AG08395 (cell line): ENCODE measurements at places on chromosomes 11 and 22.

DNA sequence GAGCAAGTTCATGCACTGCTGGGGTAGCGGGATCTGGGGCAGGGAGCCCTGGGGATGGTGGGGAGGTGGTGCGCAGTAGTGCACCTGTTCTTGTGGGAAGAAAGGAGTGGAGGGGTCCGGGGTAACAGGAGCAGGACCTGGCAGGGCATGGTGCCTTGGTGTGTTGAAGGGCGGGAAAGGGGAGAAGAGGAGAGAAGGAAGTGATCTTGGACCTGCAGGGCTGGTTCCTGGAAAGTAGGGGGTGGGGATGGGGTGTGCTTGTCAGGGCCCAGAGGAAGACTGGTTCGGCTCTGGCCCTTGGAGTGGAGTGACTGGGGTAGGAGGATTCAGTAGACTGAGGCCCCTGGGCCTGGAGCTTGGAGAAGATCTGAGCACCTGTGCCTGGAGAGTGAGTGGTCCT is 10.9 kb upstream of the CAPN5 start:
- DNase-seq, result no peak

DNA sequence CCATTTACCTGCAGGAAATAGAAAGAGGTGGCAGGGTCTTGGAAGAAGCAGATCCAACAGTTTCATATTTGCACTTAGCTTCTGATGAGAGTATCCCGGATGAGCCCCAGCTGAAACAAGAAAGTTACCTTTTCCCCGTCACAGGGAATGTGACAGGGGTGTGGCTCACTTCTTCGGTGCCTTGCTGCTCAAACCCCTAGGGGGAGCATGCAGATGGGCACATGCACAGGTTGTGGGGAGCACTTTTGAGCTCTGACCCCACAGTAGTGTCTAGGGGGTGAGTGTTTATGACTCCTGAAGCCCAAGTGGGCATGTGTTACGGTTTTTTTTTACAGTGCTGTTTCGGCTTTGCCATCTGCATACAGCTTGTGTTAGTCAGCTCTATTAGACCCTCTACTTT is 1221.0 kb downstream of the JRKL start:
- DNase-seq, result no peak

DNA sequence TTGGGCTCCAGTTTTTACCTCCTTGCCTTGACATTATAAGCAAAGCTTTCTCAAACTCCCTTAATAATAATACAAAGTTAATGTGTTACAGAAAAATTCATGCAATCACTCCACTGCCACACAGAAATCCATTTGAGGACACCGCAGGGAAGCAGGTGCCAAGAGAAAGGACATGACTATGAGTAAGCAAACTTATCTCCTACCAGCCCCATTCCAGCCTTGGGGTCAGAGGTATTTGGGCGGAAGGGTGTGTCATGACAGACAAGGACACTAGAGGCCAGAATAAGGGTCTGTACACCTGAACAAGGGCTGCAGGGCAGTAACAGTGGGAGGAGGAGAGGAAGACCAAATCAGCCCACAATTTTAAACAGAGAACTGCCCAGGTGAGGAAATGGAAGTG is 5.9 kb downstream of the GNG3 start:
- no peak for DNase-seq

DNA sequence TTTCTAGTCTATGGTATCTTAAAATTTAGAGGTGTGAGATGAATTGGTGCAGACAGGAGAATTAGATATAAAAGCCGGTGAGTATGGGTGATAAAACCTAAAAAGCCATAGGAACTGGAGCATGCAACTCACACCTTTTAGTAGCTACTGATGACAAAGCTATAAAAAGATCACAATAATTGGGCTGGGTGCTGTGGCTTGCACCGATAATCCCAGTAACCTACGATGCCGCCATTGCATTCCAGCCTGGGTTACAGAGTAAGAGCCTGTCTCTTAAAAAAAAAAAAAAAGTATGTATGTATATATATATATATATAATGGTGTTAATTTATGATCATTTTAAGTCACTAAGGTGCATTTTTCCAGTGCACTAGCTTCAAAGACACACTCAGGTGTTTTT is 17.2 kb downstream of the WEE1 start:
- DNase-seq, result no peak

DNA sequence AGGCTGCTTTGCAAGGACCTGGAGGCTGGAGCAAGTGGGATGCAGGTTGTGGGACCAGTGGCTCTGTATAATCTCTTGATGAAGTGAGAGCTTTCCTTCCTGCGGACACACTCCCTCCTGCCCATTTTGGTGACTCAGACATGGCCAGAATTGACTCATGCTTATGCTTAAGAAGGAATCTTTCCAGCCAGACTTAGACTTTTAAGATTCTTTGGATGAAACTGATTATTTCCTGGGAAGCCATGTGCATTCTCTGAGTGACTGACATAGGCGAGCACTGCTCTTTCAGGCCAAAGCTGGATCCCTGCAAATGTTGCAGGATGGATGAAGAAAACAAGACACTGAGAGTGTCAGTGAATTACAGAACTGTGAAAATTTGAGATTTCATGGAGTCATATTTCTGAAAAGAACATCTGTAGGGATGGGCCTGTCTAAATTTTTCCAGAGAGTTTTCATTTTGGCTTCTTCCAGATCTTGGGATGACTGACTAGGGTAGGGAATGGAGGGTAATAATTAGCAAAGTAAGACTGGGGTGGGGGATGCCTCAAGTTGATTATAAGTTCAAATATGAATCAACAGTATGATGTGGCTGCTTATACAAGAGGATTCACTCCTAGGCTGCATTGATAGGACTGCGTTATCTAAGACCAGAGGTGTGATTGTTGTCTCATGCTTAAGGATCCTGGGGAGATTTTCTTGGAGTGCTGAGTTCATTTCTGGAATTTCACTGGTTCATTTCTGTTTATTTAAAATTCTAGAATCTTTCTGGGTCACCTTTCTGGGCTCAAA is 195.8 kb downstream of the HIPK3 start:
- DNase-seq, result peak; percentile 86

DNA sequence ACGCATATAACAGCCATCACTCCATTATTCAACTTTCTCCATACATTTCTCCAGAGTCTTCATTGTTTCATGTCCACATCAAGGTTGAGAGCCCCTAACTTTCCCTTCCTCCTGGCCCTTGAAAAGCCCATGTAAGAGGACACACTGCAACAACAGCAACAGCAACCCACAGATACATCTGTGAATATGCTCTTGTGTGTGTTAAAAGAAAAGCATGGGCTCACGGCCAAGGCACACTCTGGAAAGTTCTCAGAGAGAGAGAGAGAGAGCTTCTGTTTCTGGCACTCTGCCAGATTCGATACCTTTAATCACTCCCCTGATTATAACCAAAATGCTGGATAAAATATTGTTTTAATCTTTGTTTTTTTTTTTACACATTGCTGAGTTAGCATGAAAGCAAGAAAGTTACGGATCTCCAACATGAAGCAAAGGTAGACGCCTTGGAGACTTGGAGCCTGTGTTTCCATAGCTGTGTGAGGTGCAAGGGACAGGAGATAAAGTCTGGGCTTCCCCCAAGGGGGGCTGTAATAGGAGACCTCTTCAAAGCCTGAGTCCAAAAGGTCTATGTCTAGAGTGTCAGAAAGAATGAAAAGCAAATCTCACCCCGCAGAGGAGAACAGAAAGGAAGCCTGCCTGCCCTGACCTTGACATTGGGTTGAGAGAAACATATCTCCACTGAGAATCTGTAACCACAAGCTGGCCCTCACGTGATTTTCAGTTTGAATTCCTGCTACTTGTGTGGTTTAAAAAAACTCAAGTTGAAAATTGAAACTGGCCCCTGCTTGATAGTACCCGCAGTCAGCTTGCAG is 33.7 kb upstream of the MPPED1 start:
- no peak for DNase-seq

DNA sequence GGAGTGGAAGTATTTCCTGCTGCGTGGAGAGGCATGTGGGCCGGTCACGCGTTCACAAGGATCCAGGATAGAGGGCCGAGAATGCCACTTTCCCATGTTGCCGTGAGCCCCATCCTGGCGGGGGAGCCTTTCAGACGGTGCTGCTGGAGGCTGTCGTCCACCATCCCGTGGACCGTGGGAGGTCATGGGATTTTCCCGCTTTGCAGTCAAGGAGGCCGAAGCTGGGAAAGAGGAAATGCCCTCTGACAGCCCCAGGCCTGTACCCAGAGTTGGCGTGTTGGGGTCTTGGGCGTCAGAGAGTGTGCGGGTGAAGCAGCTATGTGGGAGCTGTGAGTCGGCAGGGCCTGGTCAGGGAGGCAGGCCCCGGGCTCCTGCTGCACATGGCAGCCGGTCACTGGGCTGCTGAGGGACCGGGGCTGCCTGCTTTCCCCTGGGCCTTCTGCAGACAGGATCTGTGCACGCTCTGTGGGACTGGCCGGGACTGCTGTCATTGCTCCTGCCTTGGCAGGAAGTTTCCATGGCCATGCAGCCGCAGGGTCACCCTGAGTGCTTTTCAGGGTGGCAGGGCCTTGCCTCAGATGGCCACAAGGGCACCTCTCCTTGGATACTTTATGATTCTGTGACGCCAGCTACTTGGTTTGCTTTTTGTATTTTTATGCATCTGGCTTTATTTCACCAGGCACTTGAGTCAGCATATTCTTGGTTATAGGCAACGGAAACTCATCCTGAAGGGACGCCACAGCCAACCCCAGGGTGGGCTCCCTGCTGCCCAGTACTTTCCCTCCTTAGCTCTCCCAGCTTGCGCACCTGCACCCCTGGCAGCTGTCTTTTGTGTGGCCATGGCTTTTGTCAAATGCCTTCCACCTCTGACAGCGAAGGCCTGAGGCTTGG is 52.4 kb downstream of the AP2A2 start:
- no peak for DNase-seq

- DNase-seq, result no peak
Observed at GRCh38 chr11:111936040-111936540, 1.1 kb upstream of the DIXDC1 start.

DNA sequence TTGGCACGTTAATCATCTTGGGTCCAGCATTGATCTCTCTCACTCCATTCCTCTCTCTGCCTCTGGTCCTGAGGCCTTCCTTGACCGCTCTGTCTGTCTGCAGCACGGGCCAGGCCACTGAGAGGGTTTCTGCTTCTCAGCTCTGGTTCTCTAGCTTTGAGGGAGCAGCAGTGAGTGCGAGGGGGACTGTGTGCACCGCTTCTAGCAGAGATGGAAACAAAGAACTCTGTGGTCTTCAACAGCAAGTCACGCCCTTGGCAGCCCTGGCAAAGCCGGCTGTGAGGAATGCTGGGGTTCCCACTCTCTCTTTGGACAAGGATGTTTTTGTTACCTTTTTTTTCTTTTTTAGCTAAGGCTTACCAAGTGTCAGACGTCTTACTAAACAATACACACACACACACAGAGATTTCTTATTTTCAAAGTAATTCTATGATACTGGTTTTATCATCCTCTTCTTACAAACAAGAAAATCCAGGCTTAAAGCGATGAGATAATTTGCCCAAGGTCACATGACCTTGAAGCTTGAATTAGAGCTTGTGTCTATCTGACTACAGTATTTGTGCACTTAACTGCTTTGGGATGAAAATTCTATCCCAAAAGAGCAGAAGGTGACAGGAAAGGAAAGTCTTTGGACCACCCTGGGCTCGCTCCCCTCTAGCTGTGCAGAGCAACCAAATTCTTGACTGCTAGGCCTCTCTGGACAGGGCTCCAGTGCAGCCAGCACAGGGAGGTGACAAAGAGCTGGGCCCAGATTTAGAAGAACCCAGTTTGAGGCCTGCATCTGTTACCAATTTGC is 293.2 kb downstream of the NTM start:
- DNase-seq, result no peak

DNA sequence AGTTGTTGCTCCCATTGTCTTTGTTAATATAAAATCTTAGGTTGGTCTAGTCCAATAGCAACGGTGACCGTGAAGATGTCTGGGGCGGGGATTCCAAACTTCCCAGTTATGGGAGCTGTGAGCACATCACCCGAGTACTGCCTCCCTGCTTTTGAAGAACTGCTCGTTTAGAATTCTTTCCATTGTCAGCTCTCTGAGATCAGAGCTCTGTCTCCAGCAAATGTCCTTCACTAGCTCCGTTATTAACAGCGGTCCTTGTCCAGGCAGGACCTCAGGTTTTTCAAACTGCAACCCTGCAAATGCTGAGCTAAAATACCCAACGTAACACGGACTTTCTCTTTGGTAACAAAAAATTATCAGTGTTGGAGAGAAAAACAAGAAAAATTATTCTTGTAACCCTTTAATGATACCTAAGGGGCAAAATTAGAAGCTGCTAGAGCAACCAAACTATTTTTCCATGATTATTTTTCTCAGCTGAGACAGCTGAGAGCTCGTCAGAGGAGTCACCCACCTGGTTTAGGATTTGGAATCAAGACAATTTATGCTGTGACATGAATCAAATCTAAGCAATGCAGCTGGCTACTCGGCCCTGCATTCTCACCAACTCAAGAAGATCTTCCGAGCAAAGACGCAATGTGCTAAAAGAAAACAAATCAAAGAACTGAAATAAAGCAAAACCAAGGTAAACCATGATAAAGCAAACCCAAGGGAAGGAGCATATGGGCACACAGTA is 15.1 kb upstream of the EFCAB6 start:
- DNase-seq, result no peak

GRCh38 chr11:61828379-61828628 is 204 bp downstream of the FADS2 start:
- no peak for DNase-seq

DNA sequence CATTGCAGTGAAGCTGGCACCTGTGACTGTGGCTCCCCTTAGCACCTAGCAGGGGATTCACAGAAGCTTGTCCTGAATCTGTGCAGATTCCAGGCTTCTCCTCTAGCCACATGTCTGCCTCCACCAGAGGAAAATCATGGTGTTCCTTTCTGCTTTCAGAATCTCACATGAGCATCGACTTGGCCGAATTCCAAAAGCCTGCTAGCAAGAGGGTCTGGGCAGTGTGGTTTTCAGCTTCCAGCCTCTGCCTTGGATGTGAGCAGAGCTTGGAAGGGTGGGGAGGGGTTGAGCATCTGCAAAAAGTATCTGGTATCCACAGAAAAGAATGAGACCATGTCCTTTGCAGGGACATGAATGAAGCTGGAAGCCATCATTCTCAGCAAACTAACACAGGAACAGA is 911.1 kb downstream of the TBC1D22A start:
- DNase-seq, result no peak

- DNase-seq, result peak; percentile 28
Observed at GRCh38 chr11:123494195-123495050, 64.4 kb downstream of the GRAMD1B start.

GRCh38 chr11:94769880-94770279 is 1.7 kb downstream of the AMOTL1 start:
- DNase-seq, result no peak

DNA sequence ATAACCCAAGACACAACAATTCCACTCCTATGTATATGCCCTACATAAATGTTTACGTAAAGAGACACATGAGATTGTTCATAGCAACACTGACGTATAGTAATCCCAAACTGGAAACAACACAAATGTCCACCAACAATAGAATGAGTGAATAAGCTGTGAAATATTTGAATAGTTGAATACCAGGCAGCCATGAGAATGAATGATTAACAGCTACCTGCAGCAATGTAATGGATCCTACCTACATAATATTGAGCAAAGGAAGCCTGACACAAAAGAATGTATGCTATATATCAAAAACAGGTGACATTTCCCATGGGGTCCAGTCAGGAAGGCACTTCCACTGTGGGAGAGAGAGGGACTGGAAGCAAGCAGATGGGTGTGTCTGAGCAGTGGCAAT is 92.8 kb upstream of the LINC01488 start:
- no peak for DNase-seq
